Metanephros (tissue), 2 donors: ENCODE measurements at places on chromosomes 3 and 15. TPM values are rescaled to one million over a fixed set of nuclear protein-coding genes. Genes with fewer than 3 reads are reported as not detected.

OR5K2 gene
- not detected for total RNA-seq

PLD1 gene
- total RNA-seq: 29.8 TPM

GPR62 gene
- total RNA-seq: 0.06 TPM

GRM2 gene
- 0.53 TPM for total RNA-seq

TIGIT gene
- total RNA-seq: 1.5 TPM

ZDHHC19 gene
- total RNA-seq: 1.1 TPM
